ENCODE measurements at places on chromosomes 1 and 21. TPM values are rescaled to one million over a fixed set of nuclear protein-coding genes. Genes with fewer than 3 reads are reported as not detected.
A peak's percentile ranks its signal among the peaks of the same experiment; 100 is the strongest.

Gene CHD5
- total RNA-seq, result 0.34 TPM

Gene CRP
- not detected for total RNA-seq

Gene WDR64
- 0.67 TPM for total RNA-seq

Gene LCE3E
- not detected for total RNA-seq

Gene SELP
- 1.4 TPM for total RNA-seq

Gene CYP4A11
- total RNA-seq, result not detected

Gene ATF3
- 10.4 TPM for total RNA-seq

DNA sequence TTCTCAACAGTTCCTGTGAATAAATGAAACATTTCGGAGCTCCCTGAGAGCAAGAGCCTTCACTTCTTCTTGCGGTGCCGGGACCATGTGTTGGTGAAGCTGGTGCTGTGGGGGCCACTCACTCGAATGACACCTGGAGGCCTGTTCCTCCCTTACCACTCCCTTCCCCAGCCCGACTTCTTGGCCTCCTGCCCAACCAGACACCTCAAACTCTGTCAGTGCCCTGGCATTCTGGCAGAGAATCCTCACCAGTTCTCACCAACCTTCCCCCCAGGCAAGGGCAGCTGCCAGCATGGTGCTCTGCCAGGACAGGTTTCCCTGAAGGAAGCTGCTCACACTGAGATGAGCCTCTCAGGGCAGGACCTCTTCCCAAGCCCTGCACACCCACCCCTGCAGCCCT lies 68.3 kb downstream of the MPZL1 start:
- DNase-seq, result no peak

DNA sequence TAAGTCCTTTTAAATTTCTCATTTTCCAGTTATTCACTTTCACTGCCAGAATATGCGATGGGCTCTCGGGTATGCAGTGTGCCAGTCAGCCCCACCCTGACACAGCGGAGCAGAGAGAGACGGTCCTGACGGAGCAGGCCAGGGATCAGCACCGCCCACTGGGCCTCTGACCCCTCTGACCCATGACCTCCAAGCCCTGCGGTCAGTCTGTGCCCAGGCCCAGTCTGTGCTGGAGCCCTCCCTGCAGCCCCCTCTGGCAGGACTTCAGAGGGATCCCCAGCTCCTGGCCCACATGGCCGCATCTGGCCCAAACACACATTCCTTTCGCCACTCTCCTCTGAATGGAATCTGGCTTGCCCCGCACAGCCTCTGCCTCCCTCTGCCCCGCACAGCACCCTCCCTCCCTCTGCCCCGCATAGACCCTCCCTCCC lies 43.4 kb upstream of the COL6A2 start:
- no peak for DNase-seq

DNA sequence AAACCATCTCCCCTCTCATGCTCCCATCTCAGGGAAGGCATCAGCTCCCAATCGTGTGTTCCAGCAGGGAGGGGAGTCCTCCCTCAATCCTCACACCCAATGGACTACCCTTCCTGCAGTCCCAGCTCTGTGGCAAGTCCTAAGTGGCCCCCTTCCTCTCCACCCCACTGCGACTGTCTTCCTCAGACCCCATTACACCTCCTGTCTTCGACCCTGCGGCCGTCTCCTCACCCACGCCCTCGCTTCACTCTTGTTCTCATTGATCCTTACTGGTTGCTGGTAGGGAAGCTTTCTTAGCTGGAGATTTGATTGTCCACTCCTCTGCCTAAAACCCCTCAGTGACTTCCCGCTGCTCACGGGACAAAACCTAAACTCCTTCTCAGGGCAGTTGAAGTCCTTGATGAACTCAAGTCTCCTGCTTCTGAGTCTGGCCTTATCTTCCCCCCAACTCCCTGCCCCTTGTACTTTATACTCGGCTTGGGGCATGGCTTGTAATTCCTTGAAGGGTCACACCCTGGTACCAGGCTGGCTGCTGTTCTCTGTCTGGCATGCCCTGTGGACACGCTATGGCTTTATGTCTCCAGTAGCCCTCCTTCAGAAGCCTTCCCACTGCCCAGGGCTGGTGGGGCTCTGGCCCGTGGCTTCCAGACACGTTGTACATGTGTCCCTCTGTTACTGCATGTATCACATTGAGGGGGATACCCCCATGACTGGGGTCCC lies 2.3 kb upstream of the EPS8L3 start:
- DNase-seq, result no peak

DNA sequence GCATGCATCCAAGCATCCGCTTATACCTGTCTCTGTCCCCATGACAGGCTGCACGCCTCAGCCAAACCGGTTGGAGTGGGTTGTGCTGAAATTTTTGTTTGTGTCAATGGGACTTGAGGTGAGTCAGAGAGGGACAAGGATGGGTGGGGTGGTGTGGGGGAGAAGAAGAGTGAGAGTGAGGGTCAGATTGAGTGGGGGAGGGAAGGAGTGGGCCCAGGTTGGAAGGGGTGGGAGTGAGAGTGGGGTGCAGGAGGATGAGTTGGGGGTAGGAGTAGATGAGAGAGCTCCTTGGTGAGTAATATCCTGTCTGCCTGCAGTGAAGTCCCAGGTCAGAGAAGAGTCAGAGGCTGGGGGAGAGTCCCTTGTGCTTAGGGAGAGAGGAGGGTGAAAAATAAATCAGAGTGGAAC lies 3.3 kb upstream of the NECTIN4 start:
- no peak for DNase-seq

- DNase-seq, result no peak
These were observed 259.7 kb upstream of the VAMP3 start for GRCh38 chr1:7511381-7511780.

GRCh38 chr1:36709869-36710481 lies 227.3 kb upstream of the CSF3R start:
- DNase-seq, result no peak

- DNase-seq, result no peak
These were observed 479 bp downstream of the RGS16 start for GRCh38 chr1:182603646-182604174.

DNA sequence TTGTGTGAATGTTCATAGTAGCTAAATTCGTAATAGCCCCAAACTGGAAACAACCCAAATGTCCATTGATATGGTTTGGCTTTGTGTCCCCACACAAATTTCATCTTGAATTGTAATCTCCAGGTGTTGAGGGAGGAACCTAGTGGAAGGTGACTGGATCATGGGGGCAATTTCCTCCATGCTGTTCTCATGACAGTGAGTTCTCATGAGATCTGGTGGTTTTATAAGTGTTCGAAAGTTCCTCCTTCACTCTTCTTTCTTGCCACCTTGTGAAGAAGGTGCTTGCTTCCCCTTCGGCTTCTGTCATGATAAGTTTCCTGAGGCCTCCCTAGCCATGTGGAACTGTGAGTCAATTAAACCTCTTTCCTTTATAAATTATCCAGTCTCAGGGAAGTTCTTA lies 11.3 kb downstream of the UBE2G2 start:
- DNase-seq, result no peak

DNA sequence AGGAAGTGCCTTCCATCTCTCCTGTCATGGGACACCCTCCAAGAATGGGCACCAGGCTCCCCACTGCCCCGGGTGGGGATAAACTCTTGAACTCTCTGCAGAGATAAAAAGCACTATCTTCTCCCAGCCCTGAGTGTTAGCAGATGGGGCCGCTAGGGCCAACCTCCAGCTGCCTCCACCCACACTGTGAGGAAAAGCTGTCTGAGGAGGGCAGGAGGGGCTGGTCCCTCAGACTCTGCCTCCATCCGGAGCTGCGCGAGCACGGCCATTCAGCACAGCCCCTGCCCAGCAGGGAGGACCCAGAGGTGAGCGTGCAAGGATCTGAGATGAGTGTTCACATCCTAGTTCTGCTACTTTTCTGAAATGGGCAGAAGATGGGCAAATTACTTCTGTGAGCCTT lies 51.8 kb upstream of the TRABD2B start:
- no peak for DNase-seq

DNA sequence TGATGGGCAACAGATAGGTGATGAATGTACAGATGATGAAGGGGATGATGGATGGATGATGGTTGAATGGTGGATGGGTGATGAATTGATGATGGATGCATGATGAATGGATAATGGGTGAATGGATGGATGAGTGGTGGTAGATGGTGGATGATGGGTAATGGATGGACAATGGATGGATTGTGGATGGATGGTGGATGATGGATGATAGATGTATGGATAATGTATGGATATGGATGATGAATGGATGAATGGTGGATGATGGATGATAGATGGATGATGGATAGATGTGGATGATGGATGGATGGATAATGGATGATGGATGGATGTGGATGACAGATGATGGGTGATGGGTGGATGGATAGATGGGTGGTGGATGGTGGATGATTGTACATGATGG lies 35.7 kb downstream of the WNT3A start:
- DNase-seq, result no peak

DNA sequence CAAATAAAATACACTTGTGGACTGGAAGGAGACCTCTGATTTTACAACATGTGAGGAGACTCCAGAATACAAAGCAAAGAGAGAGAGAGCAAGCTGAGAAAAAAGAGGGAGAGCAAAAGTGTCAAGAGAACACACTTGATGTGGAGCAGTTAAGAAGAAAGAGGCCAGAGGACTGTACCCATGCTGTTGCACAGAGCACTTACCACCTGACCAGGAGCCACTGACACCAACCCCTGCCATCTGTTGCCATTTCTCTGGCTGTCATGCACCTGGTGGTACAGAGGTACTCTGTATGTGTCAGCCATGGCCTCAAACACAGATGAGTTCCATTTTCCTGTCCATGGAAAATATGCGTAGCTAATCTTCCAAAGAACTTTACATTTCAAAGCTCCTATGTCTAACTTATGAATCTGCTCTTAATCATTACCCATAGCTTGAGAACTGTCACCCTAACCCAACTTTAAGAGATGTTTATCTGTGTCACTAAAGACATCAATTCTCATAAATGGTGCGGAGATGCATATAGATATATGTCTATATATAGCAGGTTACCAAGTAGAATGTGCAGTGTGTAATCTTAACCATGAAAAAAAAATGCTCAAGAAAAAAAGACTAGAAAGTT lies 32.8 kb upstream of the ABCD3 start:
- DNase-seq, result no peak

DNA sequence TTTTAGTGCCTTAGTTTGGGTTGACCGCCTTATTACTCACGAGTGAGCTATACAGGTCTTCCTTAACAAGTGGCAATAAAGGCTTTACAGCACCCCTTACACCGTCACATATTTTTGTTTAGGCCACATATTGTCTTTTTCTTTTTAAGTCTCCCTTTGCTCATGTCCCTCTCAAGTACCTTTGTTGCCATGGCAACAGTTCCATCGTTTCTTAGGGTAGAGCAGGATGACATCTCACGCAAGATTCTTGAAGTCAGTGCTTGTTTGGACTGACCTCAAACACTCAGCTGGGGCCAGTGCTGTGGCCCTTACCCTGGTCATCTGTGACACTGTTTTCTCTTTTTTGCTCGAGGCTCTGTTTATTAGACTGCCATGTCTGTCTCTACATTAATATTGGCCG lies 69.8 kb downstream of the PBX1 start:
- no peak for DNase-seq

- no peak for DNase-seq
These were observed 18.2 kb downstream of the TMEM201 start for GRCh38 chr1:9606948-9607347.

DNA sequence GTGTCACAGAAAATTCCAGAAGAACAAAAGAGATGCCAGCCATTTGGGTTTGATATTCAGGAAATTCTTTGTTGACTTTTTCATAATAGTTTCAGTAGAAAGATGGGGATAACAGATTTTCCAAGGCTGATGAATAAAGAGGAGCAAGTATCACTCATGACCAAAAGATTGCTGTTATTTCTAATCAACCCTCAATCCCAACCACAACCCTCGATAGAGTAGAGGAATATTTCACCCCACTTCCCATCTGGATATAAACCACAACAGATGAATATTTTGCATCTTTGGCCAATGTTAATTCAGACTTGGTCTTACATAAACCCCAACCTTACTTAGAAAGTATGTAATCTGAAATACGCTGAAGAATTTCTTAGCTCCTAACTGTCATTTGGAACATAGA lies 232.4 kb downstream of the SEC16B start:
- no peak for DNase-seq

DNA sequence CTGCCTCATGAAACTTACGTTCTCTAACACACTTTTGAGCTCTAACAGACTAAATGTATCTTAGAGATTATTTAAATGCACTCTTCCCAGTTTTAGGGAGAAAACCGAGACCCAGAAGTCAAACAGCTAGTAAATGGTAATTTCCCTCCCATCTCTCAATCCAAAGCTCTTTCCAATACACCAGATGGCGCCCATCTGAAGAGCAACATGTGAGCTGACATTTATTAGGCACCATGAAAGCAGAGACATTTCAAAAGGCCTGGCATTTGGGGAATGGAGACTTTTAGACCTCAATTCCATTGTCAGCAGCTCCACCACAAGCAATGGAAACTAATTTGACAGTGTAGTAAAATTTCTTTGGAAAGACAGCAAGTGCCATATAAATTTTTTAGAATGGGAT lies 191.4 kb downstream of the DAB1 start:
- no peak for DNase-seq

GRCh38 chr1:24149866-24150233 lies 6.9 kb upstream of the IL22RA1 start:
- DNase-seq, result no peak

DNA sequence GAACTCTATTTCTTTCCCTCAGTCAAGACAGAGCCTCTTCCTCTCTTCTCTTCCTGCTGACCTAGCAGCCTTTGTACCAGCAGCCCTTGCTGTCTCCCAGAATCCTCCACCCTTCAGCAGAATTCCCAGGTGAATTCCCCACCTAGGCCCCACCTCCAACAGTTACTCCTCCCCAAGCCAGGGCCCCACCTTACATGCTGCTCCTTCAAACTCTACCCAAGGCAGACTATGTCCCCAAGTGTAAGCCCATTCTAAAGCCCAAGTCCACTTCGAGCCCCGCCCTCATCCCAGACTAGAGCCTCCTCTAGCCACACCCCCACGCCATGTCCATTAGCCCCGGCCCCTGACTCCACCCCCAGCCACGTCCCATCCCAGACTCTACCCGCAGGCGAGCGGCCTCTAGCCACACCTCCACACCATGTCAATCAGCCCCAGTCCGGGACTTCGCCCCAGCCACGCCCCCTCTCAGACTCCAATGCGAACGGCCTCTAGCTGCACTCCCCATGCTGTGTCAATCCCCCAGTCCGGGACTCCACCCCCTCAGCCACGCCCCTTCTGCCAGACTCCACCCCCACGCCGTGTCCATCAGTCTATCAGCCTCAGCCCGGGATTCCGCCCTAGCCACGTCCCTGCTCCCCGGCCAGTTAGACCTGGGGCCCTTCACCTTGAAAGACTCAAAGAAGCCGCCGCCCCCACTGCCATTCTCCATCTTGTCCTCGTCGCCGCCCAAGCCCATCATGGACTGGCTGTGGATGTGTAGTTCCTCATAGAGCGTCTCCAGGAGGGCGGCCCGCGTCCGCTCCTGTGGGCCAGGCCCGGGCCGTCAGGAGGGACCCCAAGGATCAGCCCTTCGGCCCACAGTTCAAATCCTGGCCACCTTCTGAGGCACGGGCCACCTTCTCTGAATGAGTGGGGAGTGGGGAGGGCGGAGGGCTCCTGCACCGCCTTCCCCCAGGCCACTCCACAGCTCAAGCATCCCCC lies 61.3 kb downstream of the RAP1GAP start:
- peak; percentile 4 for DNase-seq
